ENCODE measurements at places on chromosomes 3 and 15. TPM values are rescaled to one million over a fixed set of nuclear protein-coding genes. Genes with fewer than 3 reads are reported as not detected.
A peak's percentile ranks its signal among the peaks of the same experiment; 100 is the strongest.

GRCh38 chr15:33506781-33507296 lies 196.1 kb downstream of the RYR3 start:
- no peak for DNase-seq

GRCh38 chr3:76361010-76361409 lies 575.7 kb upstream of the ZNF717 start:
- no peak for DNase-seq

GRCh38 chr15:86741917-86742316 lies 662.2 kb downstream of the AGBL1 start:
- no peak for DNase-seq

ABHD2 gene
- 24.5 TPM for polyA plus RNA-seq

DNA sequence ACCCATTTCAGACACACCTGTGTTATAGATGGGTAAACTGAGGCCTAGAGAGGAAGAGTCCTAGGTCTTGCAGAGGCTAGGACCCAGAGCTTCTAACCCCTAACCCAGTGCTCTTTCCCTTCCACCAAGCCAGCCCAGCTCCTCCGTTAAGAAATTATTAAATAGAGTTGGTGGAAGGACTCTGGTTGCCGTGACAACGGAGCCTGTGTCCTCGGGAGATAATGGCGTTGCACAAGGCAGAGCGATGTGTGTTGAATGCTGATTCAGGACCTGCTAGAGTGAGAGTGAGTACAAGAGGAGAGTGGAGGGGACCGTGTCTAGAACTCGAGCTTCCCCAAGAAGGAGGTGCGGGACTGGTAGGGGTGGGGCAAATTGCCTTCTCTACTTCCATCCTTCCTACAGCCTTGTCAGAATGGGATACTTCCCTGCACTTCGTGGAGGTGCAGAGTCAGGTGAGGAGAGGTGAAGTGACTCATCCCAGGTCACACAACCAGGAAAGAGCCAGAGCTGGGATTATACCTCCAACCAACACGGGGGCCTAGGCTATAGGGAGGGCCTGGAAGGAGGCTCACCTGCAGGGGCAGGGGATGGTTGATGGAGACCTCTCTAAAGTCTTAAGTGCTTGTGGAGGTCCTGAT lies 8.6 kb downstream of the SLC6A1 start:
- DNase-seq = no peak

GRCh38 chr3:126369490-126369889 lies 12.3 kb upstream of the KLF15 start:
- no peak for DNase-seq

DNA sequence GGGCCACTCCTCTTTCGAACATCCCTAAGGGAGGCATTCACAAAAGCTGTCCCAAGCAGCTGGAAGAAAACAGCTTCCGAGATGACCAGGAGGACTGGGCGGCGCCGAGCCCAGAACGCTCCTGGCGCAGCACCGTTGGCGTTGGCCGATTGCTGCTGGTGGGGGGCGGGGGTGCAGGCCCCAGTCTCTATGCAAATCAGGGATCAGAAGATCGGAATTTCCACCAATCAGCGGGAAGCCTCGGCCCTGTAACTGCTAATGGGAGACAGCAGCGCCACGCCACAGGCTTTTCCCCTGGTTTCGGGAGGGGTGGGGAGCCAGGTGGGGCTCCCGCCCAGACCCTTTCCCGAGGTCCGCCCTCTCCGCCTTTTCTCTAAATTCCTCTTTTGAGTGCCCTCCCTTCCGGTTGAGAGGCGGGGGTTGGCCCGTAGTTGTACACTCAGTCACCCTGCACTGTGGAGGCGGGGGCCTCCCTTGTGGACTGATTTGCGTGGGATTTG lies 27.0 kb downstream of the HMCES start:
- DNase-seq = peak; percentile 86

RASL12 gene
- 14.1 TPM for polyA plus RNA-seq

- DNase-seq = no peak
Measured at GRCh38 chr3:105349684-105350387, 16.9 kb upstream of the ALCAM start.

CHRNA5 gene
- 1.5 TPM for polyA plus RNA-seq

DNA sequence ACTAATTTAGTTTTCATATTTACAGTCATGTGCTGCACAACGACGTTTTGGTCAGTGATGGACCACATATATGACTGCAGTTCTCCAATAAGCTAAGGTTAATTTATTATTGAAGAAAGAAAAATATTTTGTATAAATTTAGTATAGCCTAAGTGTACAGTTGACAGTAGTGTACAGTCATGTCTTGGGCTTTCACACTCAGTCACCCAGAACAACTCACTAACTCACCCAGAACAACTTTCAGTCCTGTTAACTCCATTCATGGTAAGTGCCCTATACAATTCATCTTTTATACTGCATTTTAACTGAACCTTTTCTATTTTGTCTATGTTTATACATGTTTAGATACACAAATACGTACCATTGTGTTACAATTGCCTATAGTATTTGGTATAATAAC lies 3.8 kb upstream of the GABRR3 start:
- DNase-seq = no peak

DNA sequence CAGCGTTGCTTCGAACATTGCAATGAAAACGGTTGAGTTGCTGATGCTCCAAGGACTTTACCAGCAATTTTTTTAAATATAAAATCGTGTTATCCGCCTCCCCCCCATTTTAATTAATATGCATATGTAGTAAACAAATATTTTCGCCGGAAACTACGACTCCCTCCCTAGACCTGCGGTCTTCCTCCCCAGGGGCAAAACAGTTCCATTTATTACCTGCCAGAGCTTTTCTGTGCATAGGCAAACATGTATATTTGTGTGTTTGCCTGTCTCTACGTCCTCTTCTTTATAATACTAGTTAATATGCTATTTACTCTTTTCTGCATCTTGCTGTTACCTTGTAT lies 593 bp upstream of the RSL24D1 start:
- no peak for DNase-seq

CYP8B1 gene
- 0.05 TPM for polyA plus RNA-seq

CTXN2 gene
- polyA plus RNA-seq = not detected

C15orf62 gene
- polyA plus RNA-seq = 0.68 TPM

DNA sequence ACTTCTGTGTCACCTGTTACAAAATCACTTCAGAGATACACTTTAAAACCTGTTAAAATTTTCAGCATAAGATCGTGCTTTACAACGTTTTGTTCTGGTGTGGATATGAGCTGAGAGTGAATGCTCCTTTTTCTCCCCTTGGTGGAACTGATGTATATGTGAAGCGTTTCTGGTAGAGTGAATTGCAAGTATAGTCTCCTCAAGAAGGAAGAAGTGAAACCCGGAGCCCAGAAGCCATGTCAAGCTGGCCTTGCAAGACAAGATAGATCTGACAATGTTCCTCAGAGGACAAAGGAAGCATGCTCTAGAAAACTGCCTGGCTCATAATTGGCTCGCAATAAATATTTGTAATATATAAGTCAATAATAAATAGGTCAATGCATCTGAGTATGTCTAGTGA lies 23.6 kb downstream of the SERPINI2 start:
- DNase-seq = no peak

- no peak for DNase-seq
Measured at GRCh38 chr3:67653425-67654098, 850 bp downstream of the SUCLG2 start.

GRCh38 chr3:63228677-63229076 lies 49.4 kb upstream of the SYNPR start:
- no peak for DNase-seq
